A172 (cell line): ENCODE measurements at places on chromosomes 1 and 21. TPM values are rescaled to one million over a fixed set of nuclear protein-coding genes. Genes with fewer than 3 reads are reported as not detected.

The ZNF683 gene
- not detected in 2 replicates for total RNA-seq

The OR2M3 gene
- 0.12 and 0.19 TPM in 2 replicates for total RNA-seq

The NEK2 gene
- 83.8 and 88.5 TPM in 2 replicates for total RNA-seq

The RSPO1 gene
- 0.22 TPM in 1 of 2 replicates, not detected in the other for total RNA-seq

The TUFT1 gene
- total RNA-seq: 64.3 and 99.0 TPM in 2 replicates

The ASCL5 gene
- not detected in 2 replicates for total RNA-seq

The PLA2G2F gene
- total RNA-seq: not detected in 2 replicates

The TNNI3K gene
- not detected in 2 replicates for total RNA-seq

The BCAR3 gene
- 33.1 and 34.3 TPM in 2 replicates for total RNA-seq

The DENND4B gene
- 10.9 and 11.2 TPM in 2 replicates for total RNA-seq

The TPTE gene
- total RNA-seq: 1.2 and 2.5 TPM in 2 replicates

The FMO1 gene
- total RNA-seq: not detected in 2 replicates

The C4BPA gene
- not detected in 2 replicates for total RNA-seq

The NBPF19 gene
- 5.3 and 7.5 TPM in 2 replicates for total RNA-seq

The B3GALT2 gene
- total RNA-seq: 7.0 and 12.6 TPM in 2 replicates

The FNDC5 gene
- 0.41 TPM in 1 of 2 replicates, not detected in the other for total RNA-seq

The MIXL1 gene
- not detected in 2 replicates for total RNA-seq

The SIPA1L2 gene
- total RNA-seq: 0.77 and 1.2 TPM in 2 replicates
